ENCODE measurements at places on chromosomes 6 and 20. TPM values are rescaled to one million over a fixed set of nuclear protein-coding genes. Genes with fewer than 3 reads are reported as not detected.

Gene CCN6
- total RNA-seq, result not detected

Gene FILIP1
- total RNA-seq, result 5.5 TPM

Gene EDN1
- total RNA-seq, result 7.4 TPM

Gene CBLN4
- not detected for total RNA-seq

Gene DXO
- total RNA-seq, result 15.9 TPM

Gene COX4I2
- total RNA-seq, result not detected

Gene C20orf202
- total RNA-seq, result 0.09 TPM

Gene FGD2
- total RNA-seq, result not detected

Gene STK4
- 41.6 TPM for total RNA-seq

Gene NR2E1
- not detected for total RNA-seq

Gene WFDC12
- total RNA-seq, result not detected

Gene CGA
- not detected for total RNA-seq

Gene NKAIN2
- total RNA-seq, result not detected

Gene VGLL2
- not detected for total RNA-seq

Gene VSX1
- total RNA-seq, result not detected

Gene AVP
- total RNA-seq, result not detected

Gene GHRH
- total RNA-seq, result not detected

Gene MYB
- total RNA-seq, result 0.54 TPM

Measured in fibroblast of the aortic adventitia (primary cell).